ENCODE measurements at places on chromosomes 11 and 22.

GRCh38 chr11:30935861-30936260 is 349.7 kb upstream of the MPPED2 start:
- no peak for ATAC-seq

DNA sequence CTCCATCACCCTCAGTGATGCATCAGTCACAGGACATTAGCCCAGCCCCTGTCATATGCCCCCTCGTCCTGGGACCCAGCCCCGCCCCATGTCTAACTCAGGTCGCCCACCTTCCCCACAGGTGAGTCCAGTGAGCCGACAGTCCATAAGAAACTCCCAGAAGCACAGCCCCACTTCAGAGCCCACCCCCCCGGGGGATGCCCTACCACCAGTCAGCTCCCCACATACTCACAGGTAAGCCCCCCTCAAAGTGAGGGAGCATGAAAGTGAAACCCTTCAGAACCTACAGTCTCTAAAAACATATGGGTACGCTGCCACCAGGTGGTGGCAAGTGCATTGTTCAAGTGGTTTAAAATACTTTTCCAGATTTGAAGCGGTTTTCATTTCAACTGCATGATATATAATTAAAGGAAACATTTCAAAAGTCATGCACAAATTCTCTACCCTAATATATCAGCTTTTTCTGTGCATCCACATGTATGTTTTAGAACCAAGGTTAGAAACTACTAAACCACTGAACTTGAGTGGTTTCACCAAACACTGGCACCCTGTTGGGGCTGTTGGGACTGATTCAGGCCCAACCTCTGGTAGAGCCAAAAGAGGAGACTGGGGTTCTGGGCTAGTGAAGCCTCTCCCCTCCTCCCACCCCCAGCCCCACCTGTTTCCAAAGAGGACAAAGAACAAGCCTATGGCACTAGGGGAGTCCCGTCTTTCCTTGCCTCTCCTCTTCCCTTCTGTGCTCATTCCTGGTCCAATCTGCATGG is 17.3 kb downstream of the EPS8L2 start:
- peak; percentile 31 for ATAC-seq

DNA sequence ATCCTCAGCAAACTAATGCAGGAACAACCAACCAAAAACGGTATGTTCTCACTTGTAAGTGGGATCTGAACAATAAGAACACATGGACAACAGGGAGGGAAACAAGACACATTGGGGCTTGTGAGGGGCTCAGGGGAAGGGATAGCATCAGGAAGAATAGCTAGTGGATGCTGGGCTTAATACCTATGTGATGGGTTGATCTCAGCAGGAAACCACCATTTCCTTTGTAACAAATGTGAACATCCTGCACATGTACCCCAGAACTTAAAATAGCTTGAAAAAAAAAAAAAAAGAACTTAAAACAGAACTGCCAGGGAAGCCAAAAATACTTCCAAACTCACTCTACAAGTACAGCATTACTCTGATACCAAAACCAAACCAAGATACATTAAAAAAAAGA is 33.8 kb downstream of the CASP4 start:
- ATAC-seq = no peak

DNA sequence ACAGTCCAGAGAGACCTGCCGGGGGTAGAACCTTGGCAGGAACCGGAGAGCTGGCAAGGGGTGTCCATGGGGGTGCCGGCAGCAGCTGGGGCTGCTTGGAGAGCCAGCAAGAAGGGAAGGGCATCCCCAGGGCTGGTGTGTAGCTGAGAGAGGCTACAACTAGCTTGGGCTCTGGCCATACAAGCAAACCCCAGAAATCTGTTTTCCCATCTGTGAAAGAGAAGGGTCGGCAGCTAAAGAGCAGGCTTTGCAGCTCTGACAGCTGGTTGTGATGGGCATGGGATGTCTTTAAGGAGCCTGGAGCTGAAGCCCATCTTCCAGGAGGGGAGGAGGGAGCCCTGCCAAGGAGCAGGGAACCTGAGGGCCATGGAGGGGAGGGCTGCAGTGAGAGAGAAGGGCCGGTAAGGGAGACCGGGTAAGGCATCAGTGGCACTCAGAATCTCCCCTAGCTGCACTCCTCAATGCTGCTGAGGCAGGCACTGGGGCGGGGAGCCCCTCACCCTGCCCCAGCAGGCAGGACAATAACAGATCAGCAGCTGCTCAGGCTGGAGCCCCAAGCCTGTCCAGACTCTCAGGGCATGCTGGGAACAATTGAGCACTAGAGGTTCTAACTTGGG is 3.9 kb downstream of the CHST1 start:
- no peak for ATAC-seq

- no peak for ATAC-seq
Measured at GRCh38 chr22:19958083-19959042, 16.7 kb upstream of the TXNRD2 start.

DNA sequence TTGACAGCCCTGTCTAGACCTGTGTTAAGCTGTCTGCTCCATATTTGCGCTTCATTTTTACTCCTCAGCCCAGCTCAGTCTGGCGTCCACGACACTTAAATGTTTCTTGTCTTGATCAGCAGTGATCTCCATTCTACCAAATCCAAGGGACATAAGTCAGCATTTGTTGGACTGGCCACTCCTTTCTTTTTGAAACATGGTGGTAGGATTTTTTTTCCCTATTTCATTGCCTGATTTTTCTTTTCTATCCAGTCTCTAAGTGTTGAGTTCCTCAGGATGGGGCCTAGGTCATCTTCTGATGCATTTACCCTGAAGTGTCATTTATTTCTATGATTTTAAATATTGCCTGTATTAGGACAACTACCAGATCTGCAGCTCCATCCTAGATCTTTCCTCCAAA is 873 bp downstream of the NCAPH2 start:
- no peak for ATAC-seq

DNA sequence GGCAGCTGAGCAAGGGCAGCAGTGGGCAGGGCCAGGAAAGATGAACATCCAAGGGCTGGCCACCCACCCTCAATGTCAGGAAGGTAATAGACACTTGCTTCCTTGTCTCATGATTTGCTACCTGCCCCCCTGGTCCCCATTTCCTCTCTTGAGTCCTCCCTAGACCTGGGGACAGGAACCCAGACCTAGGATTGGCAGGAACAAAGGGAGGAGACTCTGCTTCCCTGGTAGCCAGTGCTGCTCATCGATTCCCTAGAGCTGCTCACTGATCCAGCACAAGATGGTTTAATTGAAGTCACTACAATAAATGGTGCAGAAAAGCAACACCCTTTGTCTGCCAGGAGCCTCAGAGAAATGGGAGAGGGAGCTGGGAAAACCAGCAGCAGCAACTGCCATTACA is 67.8 kb upstream of the CHST1 start:
- no peak for ATAC-seq

GRCh38 chr22:26891429-26891828 is 234.0 kb downstream of the MIAT start:
- ATAC-seq = no peak

DNA sequence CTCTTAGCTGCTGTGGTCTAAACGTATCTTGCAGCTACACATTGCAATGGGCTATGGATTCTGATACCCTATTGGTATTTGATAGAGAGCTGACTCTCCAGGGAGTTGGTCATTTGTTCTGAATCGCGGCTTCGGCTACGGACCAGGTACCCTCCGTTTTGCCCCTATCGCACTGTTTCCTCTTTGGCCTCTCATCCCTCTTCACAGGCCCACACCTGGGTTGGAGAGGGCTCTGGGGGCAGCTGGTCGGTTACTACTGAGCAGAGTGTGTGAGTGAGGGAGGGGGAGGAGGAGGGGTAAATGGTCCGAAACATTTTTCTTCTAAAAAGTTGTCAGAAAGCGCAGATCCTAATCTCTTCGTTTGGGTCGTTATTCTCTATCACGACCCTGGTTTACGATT is 48.8 kb upstream of the HSD17B12 start:
- no peak for ATAC-seq

DNA sequence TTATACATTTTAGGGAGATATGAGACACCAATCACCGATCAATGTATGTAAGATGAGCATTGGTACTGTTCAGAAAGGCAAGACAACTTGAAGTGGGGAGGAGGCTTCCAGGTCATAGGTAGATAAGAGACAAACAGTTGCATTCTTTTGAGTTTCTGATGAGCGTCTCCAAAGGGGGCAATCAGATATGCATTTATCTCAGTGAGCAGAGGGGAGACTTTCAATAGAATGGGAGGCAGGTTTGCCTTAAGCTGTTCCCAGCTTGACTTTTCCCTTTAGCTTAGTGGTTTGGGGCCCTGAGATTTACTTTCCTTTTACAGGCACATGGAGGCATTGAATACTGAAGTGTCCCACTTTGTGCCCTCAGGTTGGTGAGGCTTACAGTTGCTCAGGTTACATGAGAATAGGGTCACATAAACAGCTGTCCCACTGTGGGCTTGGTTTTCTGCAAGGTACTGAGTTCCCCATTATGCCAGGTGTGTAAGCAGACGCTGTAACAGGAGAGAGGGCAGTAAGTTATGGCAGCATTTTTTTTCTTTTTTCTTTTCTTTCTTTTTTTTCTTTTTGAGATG is 129.8 kb upstream of the SERPIND1 start:
- ATAC-seq = no peak

- no peak for ATAC-seq
Measured at GRCh38 chr11:80414181-80415165, 973.6 kb upstream of the TENM4 start.

- no peak for ATAC-seq
Measured at GRCh38 chr11:102453302-102453695, 734 bp upstream of the TMEM123 start.

GRCh38 chr22:31846161-31847115 is 92.6 kb downstream of the DEPDC5 start:
- ATAC-seq = no peak

DNA sequence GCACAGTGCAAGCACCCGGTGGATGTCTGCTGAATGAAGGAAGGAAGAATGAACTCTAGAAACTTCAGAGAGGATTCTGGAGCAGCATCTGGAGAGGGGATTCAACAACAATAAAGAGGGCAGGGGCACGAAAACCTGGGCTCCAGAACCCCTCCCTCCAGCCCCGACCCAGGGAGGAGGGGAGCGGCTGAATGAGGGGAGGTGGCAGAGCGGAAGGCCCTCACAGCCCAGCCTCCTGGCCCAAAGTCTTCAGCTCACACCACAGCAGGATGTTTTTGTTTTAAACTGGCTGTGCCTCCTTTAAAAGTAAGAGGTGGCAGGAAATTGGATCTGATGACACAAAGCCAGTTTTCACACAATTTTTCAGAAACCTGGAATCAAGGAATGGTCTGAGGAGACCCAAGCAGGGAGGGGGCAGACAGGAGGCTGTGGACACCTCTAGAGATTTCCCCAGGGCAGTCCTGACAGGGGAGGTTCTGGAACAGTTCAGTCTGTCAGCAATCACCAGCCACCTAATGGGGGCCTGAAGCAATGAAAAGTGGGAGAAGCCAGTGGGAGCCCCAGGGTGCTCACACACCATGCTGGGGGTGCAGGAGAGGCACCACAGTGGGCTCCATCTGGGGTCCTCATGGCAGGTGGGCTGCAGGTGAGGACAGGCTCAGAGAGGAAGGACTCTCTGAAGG is 44.4 kb upstream of the TCF20 start:
- no peak for ATAC-seq

GRCh38 chr11:78564490-78565467 is 9.9 kb downstream of the NARS2 start:
- ATAC-seq = peak; percentile 48

GRCh38 chr11:724049-724777 is 18.2 kb downstream of the EPS8L2 start:
- no peak for ATAC-seq

DNA sequence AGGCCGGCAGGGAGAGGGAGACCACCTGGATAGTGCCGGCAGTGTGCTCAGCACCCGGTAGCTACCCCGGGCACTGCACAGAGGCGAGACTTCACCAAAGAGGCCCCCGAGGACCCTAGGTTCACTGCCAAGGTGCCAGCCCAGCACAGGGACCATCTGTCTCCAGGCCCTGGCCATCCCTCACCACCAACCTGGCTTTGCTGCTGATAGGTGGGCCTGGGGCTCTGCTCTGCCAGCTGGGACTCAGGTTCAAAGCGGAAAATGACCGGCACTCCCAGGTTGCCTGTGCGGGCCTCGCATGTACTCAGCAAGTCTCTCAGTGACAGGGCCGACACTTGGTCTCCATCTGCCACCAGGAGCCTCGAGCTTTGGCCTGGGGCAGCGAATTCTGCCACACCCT is 812.2 kb downstream of the BRD1 start:
- no peak for ATAC-seq

DNA sequence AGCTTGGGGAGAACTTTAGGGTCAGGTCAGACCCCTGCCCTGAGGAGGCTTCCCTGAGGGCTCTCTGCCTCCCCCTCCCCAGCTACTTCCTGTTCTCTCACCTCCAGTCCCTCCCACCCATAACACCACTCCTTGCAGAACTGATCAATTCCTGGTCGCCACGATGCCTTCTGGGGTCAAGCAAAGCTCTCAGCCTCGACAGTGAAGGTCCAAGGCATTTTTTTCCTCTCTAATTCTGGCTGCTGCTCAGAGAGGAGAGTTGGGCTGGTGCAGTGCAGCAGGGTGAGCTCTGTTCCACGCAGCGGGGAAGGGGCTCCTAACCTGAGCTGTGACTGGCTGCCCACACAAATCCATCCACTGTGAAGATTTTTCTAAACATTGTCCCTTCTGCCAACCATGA is 628.4 kb downstream of the BRD1 start:
- no peak for ATAC-seq

- ATAC-seq = no peak
Measured at GRCh38 chr22:23557467-23557866, 22.6 kb downstream of the IGLL1 start.

DNA sequence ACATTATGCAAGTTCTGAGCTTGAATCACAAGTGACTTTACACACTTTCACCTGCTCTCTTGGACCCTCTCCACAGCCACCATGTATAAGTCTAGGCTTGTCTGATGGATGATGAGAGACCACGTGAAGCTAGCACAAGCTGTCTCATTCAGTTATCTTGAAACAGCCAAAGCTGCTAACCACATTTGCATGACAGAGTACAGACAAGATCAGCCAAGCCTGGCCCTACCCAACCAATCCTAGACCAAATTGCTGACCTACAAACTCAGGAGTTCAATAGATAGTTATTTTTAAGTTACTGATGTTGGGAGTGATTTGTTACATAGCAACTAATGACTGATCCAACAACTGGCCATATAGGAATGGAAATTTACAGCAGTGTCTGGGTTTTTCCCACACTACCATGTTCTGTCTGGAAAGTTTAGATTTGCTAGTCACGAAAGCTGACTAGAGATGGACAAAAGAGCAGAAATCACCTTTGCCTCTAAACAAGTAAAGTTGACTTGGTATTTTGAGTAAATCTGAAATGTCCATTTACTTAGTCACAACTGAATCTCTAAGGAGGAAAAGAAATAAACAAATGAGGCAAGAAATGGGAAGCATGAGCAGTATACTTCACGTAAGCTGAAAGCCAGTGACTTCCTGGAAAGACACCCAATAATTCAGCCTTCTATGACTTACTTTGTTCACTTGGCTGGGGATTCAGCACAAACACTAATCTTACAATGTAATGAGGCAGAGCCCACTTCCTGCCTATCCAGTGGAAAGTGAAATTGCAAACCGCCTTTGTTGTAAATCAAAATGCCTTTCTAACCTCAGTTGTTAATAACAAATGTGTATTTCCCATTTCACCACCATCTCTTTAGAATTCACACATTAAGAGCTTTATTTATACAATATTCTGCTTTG is 101.7 kb downstream of the FAM181B start:
- ATAC-seq = no peak
